ENCODE measurements at places on chromosomes 12 and 14. TPM values are rescaled to one million over a fixed set of nuclear protein-coding genes. Genes with fewer than 3 reads are reported as not detected.
A peak's percentile ranks its signal among the peaks of the same experiment; 100 is the strongest.

KRT73 gene
- total RNA-seq = not detected

GRCh38 chr12:77406219-77406905 is 341.0 kb upstream of the E2F7 start:
- no peak overlapping the region for H3K4me3 ChIP-seq
- H3K27me3 ChIP-seq = no peaks in the 10 kb centered on the region
- H3K36me3 ChIP-seq = no peaks in the 10 kb centered on the region
- H3K4me1 ChIP-seq = no peaks in the 10 kb centered on the region
- no peak overlapping the region for H3K27ac ChIP-seq

- H3K4me3 ChIP-seq = no peak overlapping the region
- no peak for DNase-seq
- no peak overlapping the region for H3K27ac ChIP-seq
- H3K36me3 ChIP-seq = no peaks in the 10 kb centered on the region
- H3K4me1 ChIP-seq = no peaks in the 10 kb centered on the region
- H3K27me3 ChIP-seq = no peaks in the 10 kb centered on the region
These were observed 196.6 kb downstream of the GLT1D1 start for GRCh38 chr12:129049917-129050316.

GRCh38 chr12:53345486-53346188 is 9.5 kb upstream of the SP7 start:
- H3K4me3 ChIP-seq = peak overlapping the region; percentile 69
- H3K4me1 ChIP-seq = peaks cover 9% of the 10 kb centered on the region

DNA sequence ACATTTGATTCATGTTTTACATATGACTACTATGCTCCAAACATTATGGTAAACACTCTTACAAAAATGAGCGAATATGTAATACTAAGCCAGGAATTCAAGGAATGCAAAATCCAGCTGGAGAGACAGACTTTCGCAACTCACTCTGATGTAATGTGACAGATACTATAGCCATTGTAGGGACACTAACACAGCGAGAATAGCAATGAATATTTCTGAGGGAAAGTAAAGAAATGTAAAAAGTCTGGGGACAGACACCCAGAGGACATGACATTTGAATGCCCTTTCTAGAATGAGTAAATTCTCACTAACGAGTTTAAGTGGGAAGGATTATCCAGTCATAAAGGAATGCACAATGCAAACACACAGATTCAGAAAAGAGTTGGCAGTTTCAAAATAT is 121.9 kb downstream of the PIK3C2G start:
- no peak for DNase-seq
- no peak overlapping the region for H3K27ac ChIP-seq
- H3K27me3 ChIP-seq = no peaks in the 10 kb centered on the region
- no peaks in the 10 kb centered on the region for H3K36me3 ChIP-seq

GRCh38 chr12:11795913-11796459 is 146.5 kb downstream of the ETV6 start:
- no peaks in the 10 kb centered on the region for H3K27me3 ChIP-seq
- no peaks in the 10 kb centered on the region for H3K4me1 ChIP-seq
- no peak overlapping the region for H3K27ac ChIP-seq
- no peak overlapping the region for H3K4me3 ChIP-seq
- no peak for DNase-seq
- no peaks in the 10 kb centered on the region for H3K36me3 ChIP-seq

All from uterus (tissue), 4 donors.